ENCODE measurements at places on chromosomes 4 and X. TPM values are rescaled to one million over a fixed set of nuclear protein-coding genes. Genes with fewer than 3 reads are reported as not detected.

Gene FGD1
- 16.4 TPM for polyA plus RNA-seq

DNA sequence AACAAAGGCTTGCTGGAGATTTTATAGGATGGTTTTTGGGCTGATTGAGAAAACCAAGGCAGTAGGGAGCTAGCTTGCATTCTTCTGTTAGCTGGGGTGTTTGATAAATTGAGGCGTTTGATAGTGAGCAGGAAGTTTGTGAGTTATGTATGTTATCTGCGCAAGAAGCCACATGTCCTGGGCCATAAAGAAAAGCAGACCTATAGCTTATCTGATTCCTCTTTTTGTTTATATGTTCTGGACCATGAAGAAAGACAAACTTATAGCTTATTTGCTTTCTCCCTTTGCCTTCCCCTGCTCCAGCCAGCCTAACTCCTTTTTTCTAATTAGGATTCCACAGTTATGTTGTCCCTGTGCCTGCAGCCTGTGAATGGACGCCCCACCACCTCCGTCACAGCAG is 9.2 kb downstream of the HNRNPH2 start:
- DNase-seq, result no peak

Gene CLNK
- 0.58 TPM for polyA plus RNA-seq

- DNase-seq, result no peak
Observed at GRCh38 chr4:4857809-4858508, 1.5 kb upstream of the MSX1 start.

Gene EVC2
- 8.7 TPM for polyA plus RNA-seq

- no peak for DNase-seq
Observed at GRCh38 chrX:12617241-12617640, 174.0 kb upstream of the PRPS2 start.
